Activated T-helper 9 cell treated with anti-CD3 and anti-CD28 coated beads, Interleukin-2, amount 50 U/mL, for 16 hours (primary cell): ENCODE measurements at places on chromosomes 6 and 20.

GRCh38 chr20:32622585-32623468, 37.7 kb upstream of the NOL4L start:
- DNase-seq, result no peak

DNA sequence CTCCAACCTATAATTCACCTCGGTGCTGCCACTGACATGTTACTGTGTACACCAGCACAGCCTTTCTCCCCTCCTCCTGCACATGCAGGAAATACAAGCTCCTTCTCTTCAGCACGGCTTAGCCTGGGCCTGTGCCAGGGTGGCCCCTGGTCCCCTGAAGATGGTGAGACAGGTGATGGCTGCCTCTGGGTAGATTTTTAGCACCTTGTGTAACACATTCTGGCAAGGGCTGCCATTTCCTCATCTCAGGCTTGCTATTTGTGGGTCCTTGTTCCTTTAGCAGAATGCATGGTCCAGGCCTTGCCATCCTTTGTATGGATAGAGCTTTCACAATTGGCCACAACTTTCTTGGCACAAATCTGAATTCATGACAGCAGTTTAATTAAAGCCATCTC, 151.3 kb downstream of the CDC5L start:
- no peak for DNase-seq

- no peak for DNase-seq
These were observed 98.3 kb downstream of the AIG1 start for GRCh38 chr6:143159001-143159400.

GRCh38 chr6:167937948-167938911, 59.2 kb upstream of the KIF25 start:
- no peak for DNase-seq

GRCh38 chr6:47034926-47035325, 7.2 kb downstream of the ADGRF1 start:
- DNase-seq, result no peak
